ENCODE measurements at places on chromosomes 12 and 14.

DNA sequence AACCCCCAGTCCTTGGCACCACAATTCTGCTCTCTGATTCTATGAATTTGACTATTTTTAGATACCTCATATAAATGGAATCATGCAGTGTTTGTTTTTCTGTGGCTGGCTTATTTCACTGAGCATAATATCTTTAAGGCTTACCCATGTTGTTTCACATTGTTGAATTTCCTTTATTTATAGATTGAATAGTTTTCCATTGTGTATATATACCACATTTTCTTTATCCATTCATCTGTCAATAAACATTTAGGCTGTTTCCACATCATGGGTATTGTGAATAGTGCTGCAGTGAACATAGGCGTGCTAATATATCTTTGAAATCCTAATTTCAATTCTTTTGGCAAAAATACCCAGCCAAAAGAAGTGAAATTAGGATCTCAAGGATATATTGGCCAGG is 126.7 kb upstream of the SLC38A2 start:
- DNase-seq, result no peak

GRCh38 chr14:25908277-25909044 is 689.4 kb downstream of the NOVA1 start:
- DNase-seq, result no peak

DNA sequence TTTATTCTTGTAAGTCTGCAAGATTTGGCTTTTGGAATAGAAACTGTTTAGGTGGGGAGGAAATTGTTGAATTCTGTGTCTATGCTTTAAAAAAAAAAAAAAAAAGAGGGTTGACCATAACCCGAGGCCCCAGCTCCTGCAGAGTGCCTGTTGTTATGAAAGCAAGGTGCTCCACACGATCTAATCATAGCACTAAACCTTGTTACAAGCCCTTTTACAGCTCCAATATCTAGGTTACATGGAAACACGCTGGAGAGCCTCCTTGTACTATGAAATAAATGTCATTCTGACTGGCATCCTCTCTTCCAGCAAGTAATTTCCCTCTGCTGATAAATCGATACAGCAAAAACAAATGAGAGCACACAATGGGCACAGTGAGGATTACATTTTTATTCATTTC is 303.1 kb upstream of the SOX5 start:
- DNase-seq, result no peak

DNA sequence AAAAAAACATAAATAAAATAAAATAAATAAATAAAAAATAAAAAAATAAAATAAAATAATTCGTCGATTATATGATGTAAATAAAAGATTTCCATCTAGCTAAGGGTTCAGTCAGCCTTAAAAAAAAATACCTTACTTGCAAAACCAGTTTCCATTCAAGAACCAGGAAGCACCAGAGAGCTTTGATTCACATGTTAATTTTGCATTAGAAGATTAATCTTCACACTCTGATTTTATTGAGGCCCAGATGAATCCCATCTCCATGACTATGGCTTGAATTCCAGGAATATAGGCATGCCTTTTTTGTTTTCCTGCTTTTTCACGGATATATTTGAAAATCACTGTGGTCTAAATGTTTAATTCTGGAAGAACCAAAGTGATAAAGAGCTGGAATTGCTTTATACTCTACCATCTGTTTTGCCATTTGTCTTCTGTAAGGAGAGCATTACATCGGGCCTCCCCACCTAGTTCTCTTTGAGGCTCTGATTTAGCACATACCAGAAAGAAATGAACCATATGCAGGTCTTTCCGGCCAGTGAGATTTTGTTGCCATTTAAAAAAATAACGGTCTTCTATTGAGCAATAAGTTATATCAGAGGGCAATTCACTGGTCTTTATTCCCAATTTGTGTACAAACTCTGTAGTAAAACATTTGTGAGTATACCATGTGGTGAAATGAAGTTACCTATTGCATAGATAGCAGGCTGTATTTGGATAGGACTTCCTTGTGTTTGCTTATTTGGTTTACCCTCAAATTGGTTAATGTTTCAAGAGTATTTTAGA is 175.5 kb downstream of the AEBP2 start:
- DNase-seq, result no peak

DNA sequence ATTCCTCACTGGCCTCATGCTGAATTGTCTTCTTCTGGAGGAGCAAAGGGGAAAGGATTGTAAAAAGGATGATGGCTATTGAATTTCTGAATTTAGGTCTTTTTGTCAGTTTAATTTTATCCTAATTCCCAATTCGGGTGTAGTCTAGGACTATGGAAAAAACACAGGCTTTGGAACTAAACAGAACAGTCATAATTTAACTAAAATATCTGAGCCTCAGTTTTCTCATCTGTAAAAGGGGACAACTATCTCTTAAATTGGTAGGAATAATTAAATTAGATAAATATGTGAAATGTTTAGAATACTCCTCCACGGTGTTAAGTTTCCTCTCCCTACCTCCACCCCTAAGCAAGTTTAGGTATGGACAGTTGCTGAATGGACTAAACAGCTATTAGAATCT is 3.2 kb upstream of the SP1 start:
- DNase-seq, result no peak

- DNase-seq, result peak; percentile 76
Observed at GRCh38 chr14:75577729-75578101, 705 bp upstream of the FLVCR2 start.

GRCh38 chr14:68879321-68879781 is 86.5 kb upstream of the ZFP36L1 start:
- no peak for DNase-seq

GRCh38 chr12:58541300-58541690 is 379.0 kb downstream of the LRIG3 start:
- no peak for DNase-seq

- no peak for DNase-seq
Observed at GRCh38 chr12:48472259-48472658, at the start of gene ANP32D. Gene ANP32D, plus strand, starts transcription at chr12:48472559. Its CDS starts 106 bp downstream, at chr12:48472665.

GRCh38 chr14:77208291-77208978 is 26.8 kb downstream of the TMEM63C start:
- peak; percentile 55 for DNase-seq

DNA sequence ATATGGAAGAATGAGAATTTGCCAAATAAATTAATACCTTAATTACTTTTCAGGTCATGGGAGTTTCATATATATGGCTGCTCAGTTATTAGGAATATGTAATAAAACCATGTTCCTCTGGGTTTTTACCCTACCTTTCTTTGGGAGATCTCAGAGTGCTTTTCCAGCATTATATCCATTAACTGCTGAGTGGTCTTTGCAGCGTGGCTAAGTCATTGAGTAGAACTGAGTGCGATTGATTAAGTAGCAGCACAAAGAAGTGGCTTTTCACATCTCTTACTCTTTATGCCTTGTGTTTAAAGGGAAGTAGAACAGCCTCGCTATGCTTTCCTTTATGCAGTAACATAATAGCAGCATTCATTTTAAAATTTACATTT is 340.1 kb downstream of the SNAPC1 start:
- DNase-seq, result no peak

GRCh38 chr12:120094485-120094884 is 22.1 kb downstream of the RAB35 start:
- no peak for DNase-seq

- DNase-seq, result no peak
Observed at GRCh38 chr14:22837114-22837749, 847 bp downstream of the MMP14 start.

All from RPMI7951 (cell line).